ENCODE measurements at places on chromosomes 7 and 10.

DNA sequence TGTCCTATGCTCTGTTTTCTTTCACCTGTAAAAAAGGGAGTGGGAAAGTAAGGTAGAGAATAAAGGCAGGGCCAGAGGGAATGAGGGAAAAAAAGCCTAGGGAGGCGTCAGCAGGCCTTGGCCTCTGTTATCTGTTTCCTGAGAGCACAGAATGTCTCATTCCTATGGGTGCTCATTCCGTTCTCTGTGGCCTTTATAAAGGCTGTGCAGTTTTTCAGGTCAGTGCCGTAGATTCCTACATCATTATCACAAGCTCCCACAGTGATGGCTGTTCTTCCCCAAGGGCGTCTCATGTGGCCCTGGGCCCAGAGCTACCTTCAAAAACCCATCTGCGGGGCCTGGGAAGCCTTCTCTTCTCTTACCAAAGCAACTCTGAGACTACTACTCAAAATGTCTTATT, 16.7 kb upstream of the AKR1B10 start:
- DNase-seq: no peak

DNA sequence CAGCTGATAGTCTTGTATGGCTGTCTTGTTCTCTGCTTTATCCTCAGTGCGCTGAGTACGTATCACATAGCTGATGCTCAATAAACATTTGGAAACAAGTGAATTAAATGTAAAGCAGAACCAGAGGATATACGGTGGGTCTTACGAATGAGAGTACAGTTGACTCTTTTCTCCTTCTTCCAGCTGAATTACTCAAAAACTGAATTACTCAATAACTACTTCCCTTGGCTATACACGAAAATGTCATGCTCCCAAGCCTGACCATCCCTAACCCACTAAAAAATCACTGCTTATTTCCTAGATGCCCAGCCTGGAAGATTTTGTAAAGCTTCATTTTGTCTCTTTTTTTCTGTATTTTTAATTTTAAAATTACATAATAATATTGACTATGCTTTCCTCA, 3.2 kb upstream of the RSU1 start:
- no peak for DNase-seq

DNA sequence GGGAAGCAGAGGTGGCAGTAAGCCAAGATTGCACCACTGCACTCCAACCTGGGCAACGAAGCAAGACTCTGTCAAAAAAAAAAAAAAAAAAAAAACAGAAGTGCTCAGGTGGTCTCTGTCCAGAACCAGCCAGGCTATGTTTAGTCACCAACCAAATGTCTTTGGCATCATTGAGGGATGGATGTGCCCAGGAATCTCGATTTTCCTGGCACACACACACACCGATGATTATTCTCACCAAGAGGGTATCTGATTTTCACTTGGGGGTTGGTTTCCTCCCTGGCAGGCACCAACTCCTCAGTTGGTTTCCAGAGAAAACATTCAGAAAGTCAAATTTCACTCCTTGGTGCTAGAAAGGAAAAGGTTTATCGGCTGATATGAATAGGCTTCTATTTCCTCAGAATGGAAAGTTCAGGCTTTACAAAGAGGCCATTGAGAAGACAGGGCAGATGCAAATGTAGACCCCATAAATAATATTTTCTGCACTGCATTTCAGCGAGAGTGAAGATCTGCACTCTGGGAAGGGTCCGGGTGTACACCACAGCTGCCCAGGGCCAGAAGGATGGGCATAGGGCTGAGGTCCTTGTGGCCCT, 154.8 kb downstream of the TNS3 start:
- no peak for DNase-seq

DNA sequence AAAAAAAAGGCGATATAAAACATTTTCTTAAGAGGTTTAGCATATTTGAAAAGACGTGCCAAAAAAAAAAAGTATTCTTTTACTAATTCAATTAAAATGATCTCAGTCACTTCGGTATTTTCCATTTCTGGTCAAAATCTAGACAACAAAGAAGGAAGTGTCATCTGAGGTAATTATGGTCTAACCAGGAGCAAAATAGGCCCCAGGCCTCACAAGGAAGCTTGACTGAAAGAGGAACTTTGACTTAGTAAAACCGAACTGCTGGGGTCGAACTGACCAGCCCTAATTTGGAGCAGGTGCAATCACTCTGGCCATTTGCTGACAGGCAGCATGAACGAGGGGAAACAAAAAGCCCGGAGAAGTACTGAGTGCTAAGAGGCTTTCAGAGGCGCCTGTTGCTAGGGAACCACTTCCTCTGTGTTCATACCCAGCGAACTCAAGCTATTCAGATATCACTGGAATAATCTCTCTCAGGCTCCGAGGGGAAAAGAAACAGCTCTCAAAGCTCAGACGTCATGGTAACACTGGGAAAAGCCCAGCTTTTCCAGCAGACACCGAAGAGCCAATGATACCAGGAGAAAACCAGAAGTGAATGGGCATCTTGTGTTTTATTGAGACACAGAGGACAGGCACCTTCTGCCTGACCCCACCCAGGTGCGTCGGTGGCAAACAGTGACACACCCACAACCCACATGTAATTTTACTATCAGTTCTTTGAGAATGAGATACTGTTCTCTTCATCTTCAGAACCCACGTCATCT, 126.5 kb downstream of the FAM107B start:
- no peak for DNase-seq

- no peak for DNase-seq
Observed at GRCh38 chr7:143487566-143487965, 9.9 kb downstream of the TAS2R41 start.

- no peak for DNase-seq
Observed at GRCh38 chr10:71268247-71268691, 50.8 kb upstream of the SLC29A3 start.

- DNase-seq: no peak
Observed at GRCh38 chr7:47239931-47240421, 341.9 kb downstream of the TNS3 start.

- DNase-seq: no peak
Observed at GRCh38 chr7:141915565-141915964, 634 bp upstream of the OR9A4 start.

GRCh38 chr7:101108961-101109360, 17.9 kb upstream of the SERPINE1 start:
- no peak for DNase-seq

DNA sequence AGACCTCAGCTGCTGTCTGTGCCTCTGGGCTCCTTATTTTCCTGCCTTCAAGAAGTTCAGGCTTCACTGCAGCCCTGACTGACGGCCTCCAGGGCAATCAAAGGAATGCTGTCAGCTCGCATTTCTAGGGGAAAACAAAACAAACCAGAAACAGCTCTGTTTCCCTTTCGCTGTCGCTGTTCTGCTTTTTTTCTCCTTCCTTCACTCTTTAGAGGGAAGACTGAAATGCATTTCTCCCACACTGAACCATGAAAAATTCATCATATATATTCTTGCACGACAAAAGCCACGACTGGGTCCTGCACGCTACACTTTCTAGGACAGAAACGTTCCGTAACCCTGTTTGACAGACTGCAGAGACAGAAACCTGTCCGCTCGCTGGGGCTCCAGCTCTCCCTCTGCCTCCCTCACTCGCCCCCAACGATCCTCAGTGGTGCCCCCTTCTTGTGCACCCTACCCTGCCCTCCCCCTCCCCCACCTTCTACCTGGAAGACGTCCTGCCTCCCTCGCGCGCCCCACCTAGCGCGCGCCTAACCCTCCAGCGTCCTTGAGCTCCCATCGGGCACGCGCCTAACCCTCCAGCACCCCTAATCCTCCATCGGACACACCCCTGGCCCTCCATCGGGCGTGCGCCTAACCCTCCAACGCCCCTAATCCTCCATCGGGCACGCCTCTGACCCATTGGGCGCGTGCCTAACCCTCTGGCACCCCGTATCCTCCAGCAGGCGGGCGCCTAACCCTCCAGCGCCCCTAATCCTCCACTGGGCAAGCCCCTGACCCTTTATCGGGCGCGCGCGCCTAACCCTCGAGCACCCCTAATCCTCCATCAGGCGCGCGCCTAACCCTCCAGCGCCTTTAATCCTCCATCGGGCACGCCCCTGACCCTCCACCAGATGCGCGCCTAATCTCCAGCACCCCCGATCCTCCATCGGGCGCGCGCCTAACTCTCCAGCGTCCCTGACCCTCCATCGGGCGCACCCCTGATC, 37.1 kb downstream of the SVOPL start:
- DNase-seq: no peak

DNA sequence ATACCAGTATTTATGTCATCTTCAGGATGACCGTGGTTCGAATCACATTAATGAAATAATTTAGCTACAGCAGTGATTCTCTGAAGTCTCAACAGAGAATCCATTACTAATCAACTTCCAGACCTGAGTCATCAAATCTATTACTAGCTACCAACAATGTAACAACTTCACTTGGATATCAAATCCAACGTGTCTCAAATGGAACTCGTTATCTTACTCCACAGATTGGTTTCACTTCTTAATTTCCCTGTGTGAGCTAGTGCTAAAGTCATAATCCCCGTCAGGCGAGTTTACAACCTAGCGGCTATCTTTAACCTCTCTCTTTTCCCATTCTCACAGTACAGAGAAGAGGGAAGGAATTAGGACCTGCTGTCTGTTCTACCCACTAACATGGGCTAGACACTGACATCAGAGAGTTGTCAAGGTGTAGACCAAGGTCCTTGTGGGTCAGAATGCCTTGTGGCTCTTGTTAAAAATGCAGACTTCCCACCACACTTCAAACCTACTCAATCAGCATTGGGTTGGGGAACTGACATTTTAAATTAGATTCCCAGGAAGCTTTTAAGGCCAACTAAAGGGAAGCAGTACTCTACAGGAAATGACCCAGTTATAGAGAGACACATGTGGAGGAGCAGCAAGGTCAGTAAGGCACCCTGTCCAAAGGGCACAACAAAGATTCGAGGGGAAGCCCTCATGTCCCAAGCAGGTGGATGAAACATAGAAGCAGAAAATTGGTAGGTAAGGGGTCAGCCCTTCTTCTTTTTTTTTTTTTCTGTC, 57.3 kb upstream of the GSAP start:
- no peak for DNase-seq

- no peak for DNase-seq
Observed at GRCh38 chr10:58590152-58590840, 77.6 kb downstream of the BICC1 start.

DNA sequence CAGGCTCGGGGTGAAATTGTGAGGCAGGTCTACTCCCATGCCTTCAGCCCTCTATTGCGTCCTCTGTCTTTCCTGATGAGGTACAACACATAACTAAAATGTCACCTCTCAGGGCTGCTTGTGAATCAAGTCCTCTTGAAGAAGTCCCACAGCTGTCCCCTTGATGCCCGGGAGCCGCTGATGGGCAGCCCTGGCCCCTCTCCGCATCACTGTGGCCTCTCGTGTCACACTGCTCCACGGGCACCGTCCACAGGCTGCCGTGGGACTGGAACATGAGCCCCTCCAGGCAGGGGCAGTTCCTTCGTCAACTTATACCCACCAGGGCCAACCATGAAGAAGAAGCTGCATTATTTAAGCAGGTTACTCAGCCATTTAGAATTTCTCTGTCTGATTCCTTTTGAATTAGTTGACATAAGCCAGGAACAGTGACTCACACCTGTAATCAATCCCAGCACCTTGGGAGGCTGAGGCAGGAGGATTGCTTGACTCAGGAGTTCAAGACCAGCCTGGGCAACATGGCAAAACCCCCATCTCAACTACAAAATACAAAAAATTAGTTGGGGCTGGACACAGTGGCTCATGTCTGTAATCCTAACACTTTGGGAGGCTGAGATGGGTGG, 58.5 kb upstream of the UBE3C start:
- no peak for DNase-seq

GRCh38 chr7:32259931-32260596, 189.9 kb upstream of the PDE1C start:
- DNase-seq: no peak

DNA sequence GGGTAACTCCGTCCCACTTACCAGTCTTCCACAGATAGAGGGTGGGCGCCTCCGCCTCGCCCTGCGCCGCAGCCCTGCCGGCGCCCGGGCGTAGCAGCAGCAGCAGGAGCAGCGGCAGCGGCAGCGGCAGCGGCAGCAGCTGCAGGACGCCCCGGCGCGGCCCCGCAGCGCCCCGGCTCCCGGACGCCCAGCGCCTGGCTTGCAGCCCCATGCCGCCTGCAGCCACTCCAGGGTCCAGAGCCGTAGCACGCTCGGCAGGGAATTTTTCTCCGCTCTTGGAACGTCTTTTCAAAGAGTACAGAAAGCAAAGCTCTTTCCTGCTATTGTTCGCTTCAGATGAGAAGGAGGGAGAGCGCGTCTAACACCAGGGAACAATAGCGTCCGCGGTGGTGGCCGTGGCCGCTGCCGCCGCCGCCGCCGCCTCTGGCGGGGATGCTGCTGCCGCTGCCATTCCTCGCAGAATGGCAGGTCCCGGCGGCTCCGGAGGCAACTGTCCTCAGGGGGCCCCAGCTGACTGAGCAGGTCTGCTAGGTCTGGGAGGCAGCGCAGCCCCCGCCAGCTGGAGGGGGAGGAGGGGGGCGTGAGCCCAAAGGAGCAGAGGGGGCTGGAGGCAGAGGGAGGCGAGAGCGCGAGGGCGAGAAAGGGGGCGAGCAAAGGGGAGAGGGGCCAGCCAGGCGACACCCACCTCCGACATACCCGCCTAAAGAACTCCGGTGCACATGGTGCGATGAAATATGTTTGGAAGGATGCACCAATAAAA, at the start of gene THSD7A:
THSD7A (minus strand) TSS at position 463 of the 760 bp plus-strand sequence; CDS start at position 211, 252 bp downstream.
- DNase-seq: no peak

DNA sequence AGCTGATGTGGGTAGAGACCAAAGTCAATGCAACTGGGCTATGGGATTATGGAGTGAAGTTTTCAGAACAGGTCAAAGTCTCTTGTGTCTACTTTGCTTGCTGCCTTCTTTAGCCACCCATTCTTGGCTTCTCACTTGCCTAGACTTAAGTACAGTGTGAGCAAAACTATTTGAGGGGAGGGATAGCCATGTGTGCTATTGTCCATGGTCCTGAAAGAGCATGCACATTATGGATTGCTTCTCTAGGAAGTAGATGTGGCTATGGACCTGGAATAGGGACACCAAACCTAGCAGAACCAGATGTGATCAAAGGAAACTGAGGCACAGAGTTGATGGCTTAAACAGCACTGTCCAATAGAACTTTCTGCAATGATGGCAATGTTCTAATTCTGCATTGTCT, 81.9 kb upstream of the ZNF800 start:
- DNase-seq: no peak

DNA sequence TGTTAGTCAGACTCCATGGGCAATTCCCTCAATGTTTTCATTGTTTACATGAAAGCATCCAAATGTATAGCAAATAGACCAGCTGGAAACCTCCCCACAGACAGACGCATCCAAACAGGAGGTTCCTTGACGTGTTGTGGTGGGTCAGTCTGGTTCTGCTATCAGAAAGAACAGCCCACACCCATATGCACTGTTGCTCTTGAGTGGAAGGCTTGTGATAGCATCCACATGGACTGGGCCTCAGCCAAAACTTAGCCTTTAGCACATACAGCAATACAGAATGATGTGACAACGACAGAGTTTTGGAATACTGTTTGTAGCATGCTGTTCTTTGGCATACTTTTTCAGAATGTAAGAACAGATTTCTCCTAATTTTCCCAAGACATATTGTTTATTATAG, 299.2 kb upstream of the ETV1 start:
- no peak for DNase-seq

All from hematopoietic multipotent progenitor cell treated with erythropoietin and hydrocortisone succinate and interleukin-3 and kit ligand, for 17 days (in vitro differentiated cells).